ENCODE measurements at places on chromosomes 3 and 15.

DNA sequence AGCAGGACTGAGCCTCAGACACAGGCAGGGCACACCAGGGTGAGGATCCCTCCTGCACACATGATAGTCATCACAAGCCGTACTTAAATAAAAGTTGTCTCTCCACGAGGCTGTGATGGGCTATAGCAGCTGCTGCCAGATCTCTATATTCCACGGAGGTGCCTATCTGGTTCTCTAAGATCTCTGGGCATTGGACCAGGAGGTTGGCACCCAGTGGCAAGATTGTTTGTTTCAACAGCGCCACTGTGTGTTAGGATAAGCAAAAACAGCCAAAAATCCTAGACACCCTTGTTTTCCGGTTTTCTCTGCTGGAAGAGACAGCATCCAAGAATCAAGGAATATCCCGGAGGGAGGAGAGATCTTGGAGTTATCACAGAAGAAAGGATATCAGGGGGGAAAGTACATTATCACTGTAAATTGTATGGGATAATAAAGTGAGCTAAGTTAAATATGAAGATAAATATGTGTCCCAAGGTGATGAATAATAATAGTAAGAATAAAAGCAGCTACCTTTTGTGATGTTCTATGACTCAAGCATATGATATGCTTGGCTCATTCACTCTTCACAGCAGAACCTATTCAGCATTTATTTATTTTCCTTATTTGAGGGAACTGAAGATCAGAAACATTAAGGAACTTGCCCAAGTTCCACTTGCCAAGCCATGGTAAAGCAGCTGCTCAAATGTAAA, 90.6 kb upstream of the AKAP13 start:
- no peak for DNase-seq

GRCh38 chr3:3212781-3213440, 33.4 kb upstream of the CRBN start:
- DNase-seq, result no peak

DNA sequence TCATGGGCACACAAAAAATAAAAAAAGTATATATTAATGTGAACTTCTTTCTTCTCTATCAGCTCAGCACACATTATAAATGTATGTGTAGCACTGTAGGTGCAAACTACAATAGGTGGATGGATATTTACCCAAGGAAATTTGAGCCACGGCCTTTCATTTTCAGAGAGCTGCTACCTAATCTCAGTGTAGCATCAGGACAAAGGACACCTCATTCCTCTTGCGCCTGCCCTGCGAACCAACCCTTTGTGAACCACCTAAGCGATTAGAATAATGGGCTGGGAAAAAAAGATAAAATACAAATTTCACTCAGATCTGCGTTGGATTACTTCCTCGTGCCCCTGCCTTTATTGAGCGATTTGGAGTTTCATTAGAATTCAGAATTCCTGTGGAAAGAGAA, 263.2 kb downstream of the NR2F2 start:
- no peak for DNase-seq

DNA sequence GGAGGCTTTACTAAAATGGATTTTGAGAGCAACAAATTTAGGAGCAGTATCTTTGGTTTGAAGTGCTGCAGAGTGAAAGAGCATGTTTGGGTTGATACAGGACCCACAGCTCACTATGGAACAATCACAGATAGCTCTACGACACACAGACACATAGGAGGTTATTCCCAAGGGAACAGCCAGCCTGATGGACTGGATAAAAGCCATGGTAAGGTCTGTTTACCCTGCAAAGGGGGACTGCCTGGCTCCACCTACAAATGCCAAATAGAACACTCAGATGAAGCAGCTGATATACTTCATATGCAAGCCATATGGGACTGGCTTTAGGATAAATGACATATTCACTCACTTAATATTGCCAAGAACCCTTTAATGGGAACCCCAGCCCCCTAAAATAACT, 75.4 kb downstream of the CDC25A start:
- DNase-seq, result no peak

- no peak for DNase-seq
These were observed 304.0 kb upstream of the TLE3 start for GRCh38 chr15:70401709-70402108.

DNA sequence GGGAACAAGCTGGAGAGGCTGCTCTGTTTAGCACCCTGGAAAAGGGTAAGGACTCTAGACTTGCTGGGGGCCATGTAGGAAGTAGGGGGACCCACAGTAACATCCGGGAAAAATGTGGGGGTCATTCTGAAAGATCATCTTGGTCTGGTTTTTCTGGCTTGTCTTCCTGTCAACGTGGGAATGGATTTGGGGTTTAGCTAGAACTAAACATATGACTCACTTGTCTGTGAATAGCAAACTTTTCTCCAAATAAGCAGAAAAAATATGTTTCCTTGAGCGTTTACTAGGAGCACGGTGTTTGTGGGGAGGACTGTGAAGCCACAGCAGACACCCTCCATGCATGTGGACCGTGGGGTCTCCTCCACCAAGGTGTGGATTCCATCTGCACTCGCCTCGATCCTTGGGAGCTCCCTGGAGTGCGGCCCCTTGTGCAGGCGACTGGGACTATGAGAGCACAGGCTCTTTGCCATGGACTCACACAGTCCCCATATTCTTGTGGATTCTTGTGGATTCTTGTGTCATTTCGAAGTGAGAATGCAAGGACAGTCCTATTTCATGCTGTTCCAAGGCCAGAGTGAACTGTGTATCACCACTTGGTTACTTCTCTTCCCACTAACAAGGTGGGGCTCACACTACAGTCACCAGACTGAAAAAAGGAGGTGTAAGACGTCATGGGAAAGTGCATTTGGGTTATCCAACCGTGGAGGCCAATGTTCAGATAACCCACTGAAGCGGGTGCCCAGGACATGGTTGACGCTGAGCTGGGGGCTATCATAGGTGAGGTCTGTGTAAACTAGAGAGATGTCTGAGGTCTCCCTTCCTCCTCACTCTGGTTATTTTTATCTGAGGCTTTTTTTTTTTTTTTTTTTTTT, 25.5 kb downstream of the PGPEP1L start:
- DNase-seq, result no peak

- no peak for DNase-seq
These were observed 7.4 kb downstream of the PTH1R start for GRCh38 chr3:46884929-46885328.

DNA sequence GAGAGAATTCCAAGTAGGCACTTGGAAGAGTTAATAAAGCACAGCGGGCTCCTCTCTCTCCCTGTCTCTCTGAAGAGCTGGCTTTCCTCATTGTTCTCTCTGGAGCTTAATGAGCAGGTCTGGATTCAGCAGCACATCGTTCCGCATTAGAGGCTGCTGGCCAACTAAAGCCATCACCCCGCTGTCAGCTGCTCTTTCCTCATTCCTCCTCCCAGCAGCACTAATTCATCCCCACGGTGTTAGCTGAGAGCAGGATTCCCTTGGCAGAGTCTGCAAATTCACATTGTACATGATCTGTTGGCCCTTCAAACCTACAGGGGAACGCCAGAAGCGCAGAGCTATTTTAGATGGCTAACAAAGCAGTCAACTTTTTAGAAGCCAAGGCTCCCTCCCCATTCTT, 44.2 kb downstream of the SGO1 start:
- DNase-seq, result no peak

- no peak for DNase-seq
These were observed 4.1 kb upstream of the MAP6D1 start for GRCh38 chr3:183829466-183829865.

DNA sequence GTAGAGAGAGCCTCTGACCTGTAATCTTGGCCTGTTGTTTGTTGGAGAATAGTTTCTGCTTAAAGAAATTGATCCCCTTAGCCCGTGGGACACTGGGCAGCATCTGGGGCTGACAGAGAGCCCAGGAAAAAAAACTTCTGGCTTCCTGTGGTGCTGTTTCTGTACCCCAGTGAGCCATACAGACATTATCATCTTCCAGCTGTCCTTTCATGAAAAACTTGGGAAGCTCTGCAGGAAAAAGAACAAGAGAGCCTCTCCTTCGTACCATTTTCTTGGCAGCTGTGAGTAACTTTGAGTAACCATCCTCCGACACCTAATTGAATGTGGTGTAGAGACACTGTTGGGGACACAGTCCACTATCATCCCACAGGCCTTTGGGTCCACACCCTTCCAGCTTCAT, 333.0 kb downstream of the SHQ1 start:
- DNase-seq, result no peak

DNA sequence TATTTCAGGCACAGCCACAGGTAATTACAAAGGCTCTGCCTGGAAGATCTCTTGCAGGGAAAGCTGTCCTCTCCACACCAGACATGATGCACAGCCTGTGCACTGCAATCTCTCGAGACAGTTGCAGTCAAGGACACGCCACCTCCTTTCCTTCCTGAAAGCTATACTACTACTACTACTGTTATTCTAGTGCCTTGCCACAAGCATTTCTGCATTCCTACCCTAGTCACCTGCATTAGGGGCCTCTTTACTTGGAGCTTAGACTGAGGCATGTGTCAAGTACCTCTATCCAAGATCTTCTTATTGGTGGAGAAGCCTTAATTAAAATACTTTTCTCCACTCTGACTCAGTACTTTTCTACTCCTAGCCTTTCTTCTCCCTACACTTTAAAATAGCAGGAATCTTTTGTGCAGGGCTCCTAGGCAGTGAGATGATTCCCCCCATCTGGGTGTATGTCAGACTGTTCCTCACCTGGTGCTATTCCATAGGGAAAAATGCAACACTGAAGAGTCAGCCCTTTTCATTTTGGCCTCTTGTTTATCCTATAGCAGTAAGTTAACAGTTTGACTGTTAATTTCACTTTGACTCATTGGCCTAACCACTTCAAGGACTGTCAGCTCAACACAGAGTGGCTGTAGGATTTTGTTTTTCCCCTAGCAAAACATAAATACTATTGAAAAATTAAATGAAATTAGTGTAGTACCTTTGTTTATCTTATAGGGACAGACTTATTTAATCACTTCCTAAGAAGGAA, 78.9 kb downstream of the ESYT3 start:
- no peak for DNase-seq

DNA sequence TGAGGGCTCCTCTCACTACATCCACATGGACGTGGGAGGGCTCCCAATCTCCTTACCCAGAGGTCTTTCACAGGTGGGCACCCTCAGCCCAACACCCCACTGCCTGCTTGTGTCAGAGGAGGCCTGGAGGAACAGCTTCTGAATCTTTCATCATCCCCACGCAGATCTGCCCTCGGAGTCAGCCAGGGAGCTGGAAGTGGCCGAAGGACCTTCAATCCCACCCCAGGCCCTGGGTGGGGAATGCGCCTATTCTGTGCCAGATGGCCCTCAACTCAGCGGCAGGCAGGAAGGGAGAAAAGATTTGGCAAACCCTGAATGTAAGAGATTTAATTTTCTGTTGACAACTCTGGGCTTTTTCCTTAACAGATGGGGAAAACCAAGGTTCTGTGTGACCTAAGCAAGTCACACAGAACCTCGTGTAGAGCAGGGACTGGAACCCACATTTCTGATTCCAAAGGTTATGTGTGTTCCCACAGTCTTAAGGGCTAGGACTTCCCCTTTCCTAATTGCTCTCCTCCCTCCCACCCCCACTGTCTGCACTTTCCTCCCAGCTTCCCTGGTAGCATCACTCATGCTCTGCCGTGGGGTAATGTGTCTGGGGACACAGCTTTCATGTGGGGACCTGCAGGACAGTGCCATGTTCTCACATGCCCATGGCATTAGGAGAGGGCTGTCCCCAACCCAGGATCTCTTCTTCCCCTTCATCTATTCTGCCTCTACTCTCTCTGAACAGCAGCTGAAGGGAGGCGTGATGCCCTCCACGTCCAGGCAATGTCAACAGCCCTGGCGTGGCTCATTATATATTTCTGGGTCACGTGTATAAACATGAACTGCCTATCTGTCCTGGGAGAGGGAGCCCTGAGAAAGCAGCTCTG, 98.1 kb downstream of the SEMA5B start:
- DNase-seq, result no peak

GRCh38 chr3:130379274-130379673, 33.8 kb downstream of the COL6A5 start:
- DNase-seq, result no peak

- DNase-seq, result no peak
These were observed 32.2 kb downstream of the SLC24A1 start for GRCh38 chr15:65653801-65654521.

DNA sequence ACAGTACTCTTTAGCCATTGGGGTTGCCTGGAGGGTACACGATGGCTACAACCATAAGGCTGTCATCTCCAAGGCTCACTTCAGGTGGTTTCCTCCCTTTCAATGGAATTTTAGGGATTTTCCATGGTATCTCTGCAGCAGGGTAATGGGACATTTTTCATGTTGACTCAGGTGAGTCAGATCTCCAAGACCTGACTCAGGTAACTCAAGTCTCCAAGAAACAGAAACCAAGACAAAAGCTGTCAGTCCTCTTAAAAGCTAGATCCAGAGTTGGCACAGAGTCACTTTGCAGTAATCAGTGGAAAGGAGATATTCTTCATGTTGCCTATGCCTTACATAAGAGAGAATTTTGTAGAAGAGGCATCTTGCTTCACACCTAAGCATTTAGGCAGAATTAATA, 375.8 kb upstream of the ARPP21 start:
- DNase-seq, result no peak

DNA sequence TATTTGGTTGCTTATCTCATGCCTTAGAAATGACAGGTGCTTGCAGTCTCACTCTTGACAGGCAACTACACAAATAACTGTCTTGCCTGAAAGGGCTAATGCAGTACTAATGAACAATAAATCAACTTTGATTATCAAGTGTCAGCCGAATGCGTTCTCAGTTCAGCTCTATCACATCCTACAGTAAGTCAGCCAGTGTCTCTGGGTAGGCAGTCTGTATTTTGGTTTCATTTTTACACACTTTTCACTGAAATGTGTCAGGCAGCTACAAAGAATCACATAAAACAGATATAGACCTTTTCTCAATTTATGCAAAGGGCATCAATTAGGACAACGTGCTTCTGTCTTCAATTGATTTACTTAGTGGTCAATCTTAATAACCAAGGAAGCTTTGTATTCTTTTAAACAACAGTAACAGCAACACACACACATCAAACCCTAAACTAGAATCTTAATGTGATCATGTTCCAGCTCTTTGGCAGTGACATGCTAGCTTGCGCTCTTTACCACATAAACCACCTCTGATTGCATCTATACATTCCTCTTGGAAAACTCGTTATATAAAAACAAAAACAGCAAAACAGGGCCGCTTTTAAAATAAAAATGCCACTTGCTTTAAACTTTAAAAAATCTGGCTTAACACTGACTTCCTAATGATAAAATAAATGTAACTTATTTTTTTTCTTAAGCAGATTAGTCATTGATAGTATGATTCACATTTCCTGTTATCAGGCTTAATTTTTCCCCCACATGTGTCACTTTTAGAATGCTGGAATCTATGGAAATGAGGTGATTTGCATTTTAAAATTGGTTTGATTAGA, 520.4 kb downstream of the FOXP1 start:
- DNase-seq, result no peak

GRCh38 chr3:144055604-144056003, 84.0 kb downstream of the DIPK2A start:
- DNase-seq, result no peak

GRCh38 chr3:117814975-117815374, 1105.4 kb downstream of the TUSC7 start:
- no peak for DNase-seq

Measured in T-helper 9 cell (primary cell).